Amniotic stem cell (primary cell): ENCODE measurements at places on chromosomes 7 and 10.

DNA sequence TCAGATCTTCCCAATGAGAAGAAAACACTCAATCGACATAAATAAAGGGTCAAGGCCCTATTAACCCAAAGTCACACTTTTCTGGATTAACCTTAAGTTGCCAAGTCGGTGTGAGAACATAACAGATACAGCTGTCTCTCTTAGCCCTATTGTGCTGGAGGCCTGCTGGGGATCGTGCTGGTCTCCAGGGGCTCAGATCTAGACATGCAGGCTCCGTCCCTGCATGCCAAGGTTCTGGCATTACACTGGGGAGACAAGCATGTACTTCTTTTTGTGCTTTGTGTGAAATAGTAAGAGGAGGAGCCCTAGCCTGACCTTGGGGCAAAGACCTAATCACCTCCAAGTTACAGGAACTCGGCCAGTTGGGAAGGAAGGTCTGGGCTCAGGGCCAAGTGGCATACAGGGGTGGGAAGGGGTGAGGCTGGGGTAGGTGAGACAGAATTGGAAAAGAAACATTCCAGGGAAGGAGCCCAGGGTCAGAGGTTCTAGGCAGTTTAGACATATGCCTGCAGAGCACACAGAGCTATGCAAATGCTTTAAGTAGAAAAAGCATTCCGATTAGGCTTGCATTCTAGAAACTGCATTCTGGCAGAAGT is 216.4 kb downstream of the HECW1 start:
- no peak for DNase-seq

GRCh38 chr7:14424675-14425074 is 435.2 kb upstream of the ETV1 start:
- DNase-seq, result no peak

DNA sequence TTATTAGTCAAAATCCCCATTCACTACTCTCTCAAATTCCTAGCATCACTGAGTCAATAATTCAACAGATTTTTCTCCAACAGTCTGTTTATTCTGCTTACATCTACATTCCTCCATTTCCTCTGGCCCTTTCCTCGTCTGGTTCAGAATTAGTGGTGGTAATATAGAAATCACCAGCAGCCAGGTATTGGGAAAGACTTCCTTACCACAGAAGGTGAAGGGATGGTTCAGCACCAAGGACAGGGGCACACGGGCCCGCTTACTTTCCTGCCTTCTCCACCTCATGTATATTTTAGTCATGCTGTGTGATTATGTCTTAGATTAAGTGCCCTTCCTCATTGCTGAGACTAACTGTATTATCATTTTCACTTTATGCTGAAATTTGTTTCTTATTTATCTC is 70.4 kb upstream of the APBB1IP start:
- no peak for DNase-seq

- DNase-seq, result no peak
Measured at GRCh38 chr7:13748998-13749397, 240.5 kb downstream of the ETV1 start.

DNA sequence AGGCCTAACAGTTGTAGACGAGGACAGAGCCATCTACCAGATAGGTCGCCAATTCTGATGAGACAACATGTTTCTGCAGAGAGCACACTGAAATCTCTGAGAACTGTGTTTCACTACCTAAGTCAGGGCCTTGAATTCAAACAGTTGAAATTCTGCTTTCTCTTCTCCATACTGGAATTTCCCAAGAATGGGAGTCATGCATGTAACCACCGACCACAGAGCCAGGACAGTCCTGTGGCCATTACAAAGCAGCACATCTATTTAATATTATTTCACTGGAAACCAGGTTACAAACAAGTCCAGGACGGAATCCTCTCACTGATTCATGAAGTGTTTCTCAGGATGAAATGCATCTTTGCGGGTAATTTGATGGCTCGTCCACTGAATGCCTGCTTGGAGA is 62.0 kb upstream of the ST8SIA6 start:
- DNase-seq, result no peak

DNA sequence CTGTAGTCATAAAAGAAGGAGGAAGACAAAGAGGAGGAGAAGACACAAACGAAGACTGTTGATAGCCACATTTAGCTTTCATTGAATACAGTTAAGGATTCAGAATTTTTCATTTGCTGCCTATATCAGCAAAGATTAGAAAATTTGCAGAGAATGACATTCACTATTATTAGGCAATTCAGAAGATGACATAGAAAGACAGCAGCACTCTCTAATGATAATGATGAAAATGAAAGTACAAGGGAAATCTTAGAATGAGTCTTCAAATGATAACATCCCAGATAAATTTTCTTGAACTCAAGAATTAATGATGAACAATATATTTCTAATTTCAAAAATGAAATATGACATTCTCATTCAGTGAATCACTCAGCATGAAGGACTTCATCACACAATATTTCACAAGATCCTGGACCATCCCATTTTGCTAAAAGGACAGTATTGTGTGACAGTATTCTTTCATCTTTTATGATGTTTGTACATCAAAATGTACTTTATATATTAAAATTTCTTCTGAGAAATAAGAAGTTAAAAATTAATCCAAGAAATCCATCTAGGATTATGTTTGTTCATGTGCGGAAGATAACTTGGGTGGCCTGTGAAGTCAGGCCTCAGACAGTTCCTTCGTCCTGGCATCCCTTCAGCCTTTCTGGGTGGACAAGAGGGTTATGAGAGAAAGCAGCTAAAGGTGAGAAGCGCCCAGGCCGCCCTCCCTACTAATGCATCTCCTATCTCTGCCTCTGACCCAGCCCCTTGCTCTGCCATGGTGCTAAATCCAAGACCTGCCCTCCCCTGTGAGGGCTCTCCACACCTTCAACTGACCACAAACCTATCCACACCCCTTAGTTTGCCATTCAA is 47.4 kb upstream of the CAMK2B start:
- no peak for DNase-seq

DNA sequence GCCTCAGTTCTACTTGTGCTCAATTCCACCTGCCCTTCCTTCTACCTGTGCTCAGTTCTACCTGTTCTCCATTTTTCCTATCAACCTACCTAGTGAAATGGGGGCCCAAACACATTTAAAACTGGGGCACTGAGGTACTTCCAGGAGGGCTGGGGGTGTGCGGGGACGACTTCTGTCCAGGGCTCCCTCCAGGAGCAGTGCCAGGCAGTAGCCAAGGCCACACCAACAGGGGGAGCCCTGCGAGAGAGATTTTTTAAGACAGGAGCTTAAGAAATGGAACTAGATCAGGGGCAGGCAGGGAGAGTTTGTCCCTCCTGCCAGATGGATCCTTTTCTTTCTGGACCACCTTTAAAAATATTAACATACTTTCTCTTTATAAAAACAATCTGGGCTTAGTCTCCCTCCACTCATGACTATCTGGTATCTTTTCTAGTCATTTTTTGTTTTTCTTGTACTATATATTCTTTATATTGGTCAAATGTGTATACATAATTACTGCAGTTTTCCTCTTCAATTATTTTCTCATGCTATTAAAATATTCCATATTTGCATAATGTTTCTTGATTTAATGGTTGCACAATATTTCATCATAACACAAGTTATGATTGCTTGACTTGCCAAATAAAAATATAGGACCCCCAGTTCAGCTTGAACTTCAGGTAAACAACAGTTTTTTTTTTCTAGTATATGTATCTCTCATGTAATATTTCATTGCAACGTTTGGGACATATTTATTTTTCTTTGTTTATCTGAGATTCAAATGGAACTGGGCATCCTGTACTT is 47.3 kb upstream of the INSYN2A start:
- no peak for DNase-seq

DNA sequence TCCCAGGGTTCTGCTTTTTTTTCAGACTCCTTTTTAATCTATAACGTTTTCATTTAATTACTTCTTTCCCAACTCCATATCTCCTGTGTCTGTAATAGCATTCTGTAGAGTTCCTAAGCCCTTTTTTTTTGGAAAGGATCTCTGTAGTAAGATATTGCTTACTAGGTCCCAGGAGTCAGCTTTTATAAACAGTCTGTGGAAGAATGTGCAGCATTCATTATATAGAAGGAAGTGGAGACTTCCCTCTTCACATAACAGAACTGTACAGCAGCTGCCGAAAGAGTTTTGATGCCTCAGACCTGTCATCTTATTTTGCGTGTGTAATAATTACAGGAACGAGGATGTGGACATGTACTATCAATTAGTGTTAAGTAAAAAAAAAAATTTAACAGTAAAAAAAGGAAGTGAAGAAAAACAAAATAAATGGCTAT is 7.4 kb upstream of the STEAP4 start:
- DNase-seq, result no peak

GRCh38 chr7:150685219-150686029 is at the start of gene GIMAP2:
Gene GIMAP2 (plus strand): TSS chr7:150685706. CDS start chr7:150687060, 1,354 bp downstream.
- DNase-seq, result no peak

DNA sequence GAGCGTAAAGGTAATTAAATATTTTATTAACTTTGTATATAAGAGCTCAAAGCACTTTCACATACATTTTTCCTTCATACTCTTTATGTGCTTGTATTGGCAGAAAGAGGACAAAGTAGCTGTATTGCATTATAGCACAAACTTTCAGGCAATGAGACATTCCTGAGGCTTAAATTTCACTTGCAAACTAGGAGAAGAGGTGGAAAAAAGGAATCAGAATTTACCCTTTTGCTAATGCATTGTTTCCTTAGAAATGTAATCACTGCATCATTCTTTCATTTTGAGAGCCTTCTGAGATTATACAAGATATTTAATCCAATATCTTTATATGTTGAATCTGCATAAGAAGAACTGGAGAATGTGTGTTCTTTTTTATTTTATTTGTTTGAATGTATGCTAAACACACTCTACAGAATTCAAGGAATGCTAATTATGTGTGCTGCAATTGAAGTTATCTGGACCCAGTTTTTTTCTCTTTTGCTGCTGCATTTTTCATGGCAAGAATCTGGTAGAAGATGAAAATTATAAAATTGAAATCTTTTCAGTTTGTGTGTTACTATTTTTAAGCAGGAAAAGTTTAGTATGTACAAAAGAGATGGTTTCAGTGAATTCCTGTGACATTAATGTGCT is 185.1 kb downstream of the NXPH1 start:
- DNase-seq, result no peak
